ENCODE measurements at places on chromosomes 4 and X. TPM values are rescaled to one million over a fixed set of nuclear protein-coding genes. Genes with fewer than 3 reads are reported as not detected.

The NIPAL1 gene
- 7.9 TPM for total RNA-seq

DNA sequence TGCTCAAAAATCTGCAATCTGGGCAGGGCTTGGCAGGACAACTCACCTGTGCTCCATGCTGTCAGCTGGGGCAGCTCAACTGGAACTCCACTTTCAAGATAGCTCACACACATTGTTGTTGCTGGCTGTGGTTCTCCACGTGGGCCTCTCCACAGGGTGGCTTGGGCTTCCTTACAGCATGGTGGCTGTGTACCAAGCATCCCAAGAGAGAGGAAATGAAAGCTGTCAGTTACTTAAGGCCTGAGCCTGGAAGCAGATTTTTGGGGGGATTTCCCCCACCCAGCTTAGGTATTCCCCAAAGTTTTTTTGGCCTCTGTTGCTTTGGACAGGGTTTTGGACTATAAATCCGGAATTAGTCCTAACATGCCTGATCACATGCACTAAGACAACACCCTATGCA is 81.0 kb downstream of the BCOR start:
- no peak for DNase-seq

DNA sequence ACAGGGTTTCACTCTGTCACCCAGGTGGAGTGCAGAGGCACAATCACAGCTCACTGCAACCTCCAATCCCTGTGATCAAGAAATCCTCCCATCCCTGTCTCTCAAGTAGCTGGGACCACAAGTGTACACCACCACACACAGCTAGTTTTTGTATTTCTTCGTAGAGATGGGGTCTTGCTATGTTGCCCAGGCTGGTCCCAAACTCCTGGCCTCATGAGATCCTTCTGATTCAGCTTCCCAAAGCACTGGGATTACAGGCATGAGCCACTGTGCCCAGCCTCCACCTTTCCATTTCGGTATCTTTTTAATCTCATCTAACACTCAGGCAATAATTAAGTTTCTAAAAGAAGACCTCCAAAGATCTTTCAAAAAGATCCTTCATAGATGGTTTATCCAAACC is 22.9 kb downstream of the ADGRA3 start:
- DNase-seq = no peak

GRCh38 chrX:150229481-150229880 is 133.6 kb upstream of the MAMLD1 start:
- no peak for DNase-seq

The VCX gene
- not detected for total RNA-seq

The ZNF827 gene
- total RNA-seq = 1.7 TPM

GRCh38 chr4:135371137-135371536 is 1169.5 kb upstream of the PABPC4L start:
- no peak for DNase-seq

DNA sequence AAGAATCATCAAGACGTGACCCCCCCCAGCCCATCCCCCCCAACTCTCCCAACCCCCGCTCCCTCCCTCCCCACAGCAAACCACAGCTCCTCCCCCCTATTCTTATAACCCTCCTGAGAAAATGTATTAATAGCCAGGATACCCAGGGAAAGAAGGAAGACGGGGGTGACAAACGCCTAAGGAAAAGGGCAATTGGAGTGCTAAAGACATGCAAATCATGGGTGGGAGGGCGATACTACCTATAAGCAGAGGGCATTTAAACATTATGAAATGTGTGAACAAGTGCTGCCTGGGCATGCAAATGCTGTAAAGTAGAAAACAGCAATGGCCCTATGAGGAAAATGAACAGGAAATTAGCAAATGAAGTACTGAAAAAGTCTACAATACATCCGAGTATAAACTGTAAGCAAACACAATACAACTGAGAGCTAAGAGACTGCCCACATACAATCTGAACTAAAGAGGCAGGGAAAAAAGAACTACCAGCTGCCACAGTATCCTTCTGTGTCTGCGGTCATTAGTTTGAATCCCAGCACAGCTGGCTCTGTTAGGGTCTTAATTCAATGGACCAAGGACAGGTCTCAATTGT is 2.4 kb downstream of the CXXC4 start:
- DNase-seq = no peak

DNA sequence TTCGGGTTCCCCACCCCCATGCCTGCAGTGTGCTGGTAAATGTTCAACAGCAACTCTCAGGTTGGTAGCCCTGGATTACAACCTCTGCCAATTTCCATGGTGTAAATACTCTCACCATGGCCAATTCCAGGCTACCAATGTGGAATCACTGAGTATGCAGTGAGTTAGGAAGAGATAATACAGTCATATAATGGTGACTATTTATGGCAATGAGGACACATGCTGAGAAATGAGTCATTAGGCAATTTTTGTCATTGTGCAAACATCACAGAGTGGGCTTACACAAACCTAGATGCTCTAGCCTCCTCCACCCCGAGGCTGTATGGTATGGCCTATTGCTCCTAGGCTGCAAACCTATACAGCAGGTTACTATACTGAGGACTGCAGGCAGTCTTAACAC is 4.6 kb upstream of the CLDN24 start:
- DNase-seq = no peak

The TEX13B gene
- total RNA-seq = not detected

GRCh38 chr4:179530958-179531357 is 2088.7 kb upstream of the AGA start:
- no peak for DNase-seq

DNA sequence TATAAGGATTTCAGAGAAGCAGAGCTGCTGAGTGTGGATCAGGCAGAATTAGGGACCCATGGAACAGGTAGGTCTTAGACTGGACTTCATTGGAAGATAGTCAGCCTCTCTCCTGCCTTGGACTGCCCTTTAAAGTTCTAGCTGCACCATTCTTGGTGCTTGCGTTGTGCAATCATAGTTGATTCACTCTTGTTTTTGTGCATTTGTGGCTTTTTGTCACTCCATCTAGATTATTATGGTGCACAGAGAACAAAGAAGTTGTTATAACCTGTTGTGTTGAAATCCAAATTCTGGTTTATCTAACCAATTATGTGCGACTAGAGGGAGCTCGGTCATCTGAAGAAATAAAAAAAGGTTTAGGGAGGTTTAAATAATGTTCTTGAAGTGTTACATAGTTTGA is 59.3 kb downstream of the JADE1 start:
- DNase-seq = no peak

The TMPRSS11A gene
- not detected for total RNA-seq

Data from liver (tissue), 10 donors.